ENCODE measurements at places on chromosomes 2 and 18.

GRCh38 chr2:55976681-55977080 is 53.1 kb upstream of the EFEMP1 start:
- no peak for DNase-seq

GRCh38 chr2:133591164-133591563 is 22.9 kb upstream of the NCKAP5 start:
- no peak for DNase-seq

- DNase-seq = no peak
Measured at GRCh38 chr2:179049203-179049545, 763 bp downstream of the CCDC141 start.

GRCh38 chr18:73841661-73842060 is 306.0 kb downstream of the FBXO15 start:
- no peak for DNase-seq

- no peak for DNase-seq
Measured at GRCh38 chr2:186822323-186822722, 26.6 kb downstream of the ZSWIM2 start.

- no peak for DNase-seq
Measured at GRCh38 chr2:41379496-41380221, 668.2 kb upstream of the PKDCC start.

DNA sequence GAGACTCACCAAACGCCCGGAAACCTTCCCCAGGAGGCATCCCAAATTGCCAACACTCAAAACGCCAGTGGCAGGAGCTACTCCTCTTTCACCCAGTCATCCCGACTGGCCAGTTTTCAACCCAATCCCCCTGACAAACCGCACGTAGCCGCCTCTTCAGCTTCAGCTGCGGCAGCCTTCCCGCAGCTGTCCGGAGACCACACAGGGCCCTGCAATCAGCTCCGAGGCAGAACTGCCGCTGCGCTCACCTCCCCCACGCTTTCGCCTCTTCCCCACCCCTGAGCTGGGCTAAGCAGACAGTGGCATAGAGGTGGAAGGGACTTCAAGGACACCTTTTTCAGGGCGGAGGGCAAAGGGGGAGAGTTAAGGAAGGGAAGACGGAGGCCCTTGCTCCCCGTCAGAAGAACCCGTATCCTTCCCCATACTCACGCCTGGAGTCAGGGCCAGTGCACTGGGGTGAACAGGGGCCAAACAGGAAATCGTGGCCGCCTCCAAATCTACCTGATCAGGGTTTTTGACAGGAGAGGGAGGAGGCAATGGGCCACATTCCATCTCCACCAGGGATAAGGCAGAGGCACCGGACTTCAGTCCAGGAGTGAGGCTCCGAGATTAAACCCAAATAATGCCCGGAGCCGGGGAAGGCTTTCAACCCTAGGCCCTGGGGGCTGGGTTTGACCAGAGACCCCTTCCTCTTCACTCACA is 16.9 kb downstream of the CYP26B1 start:
- no peak for DNase-seq

DNA sequence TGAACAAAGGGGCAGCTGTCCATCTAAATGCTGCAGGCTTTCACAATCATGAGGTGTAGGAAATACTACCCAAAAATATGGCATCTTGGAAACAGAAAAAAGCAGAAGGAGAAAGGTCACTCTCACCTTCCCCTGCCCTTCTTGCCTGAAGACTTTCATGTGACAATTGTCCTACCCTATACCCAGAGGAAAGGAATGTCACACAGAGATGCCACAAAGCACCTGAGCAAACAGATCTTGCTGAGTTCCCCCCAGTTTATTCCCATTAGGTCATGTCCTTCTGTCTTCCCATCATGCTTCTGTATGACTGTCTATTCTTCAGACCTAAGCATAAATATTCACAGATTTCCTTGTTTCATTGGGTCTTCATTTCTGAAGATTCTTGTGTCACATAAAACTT is 116.6 kb upstream of the MSH6 start:
- DNase-seq = no peak

DNA sequence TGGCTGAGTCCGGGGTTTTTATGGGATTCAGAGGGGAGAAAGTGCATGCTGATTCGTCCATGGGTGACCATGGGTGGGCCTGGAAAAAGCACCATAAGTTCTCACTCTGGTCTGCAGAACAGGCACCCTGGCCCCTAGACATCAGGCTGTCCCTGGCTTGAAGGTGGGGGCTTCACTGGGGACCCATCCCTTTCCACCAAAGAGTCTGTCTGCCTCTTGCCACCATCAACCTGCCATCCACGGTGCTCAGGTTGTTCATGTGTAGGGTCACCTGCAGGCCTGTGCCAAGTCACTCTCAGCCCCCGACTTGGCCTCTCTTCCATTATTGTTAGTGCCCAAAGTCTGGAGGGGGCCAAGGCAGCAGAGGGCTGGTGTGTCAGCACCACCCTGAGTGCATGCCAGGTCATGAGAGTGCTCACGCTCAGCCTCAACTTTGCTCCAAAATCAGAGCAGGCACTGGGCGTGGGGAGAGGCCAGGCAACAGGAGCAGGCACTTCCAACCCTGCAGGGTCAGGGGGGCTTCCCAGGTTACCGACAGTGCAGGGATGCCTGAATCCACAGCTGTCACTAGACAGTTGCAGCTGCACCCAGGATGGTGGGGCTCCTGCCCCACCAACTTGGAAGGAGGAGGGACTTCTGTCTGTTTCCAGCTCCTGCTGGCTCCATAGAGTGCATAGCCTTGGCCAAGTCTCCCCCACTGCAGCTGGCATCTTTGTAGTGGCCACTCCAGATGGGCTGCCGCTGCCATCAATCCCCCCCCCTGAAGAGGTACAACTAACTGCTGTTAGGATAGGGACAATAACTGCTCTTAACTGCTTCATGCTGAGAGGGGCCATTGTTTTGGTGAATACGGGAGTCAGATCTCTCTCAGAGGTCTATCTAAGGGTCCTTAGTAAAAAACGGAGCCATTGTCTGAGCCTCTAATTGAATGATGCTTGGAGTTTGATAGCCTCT is 209.3 kb downstream of the AKAIN1 start:
- no peak for DNase-seq

GRCh38 chr2:97011977-97012569 is 25.7 kb upstream of the FAM178B start:
- DNase-seq = no peak

DNA sequence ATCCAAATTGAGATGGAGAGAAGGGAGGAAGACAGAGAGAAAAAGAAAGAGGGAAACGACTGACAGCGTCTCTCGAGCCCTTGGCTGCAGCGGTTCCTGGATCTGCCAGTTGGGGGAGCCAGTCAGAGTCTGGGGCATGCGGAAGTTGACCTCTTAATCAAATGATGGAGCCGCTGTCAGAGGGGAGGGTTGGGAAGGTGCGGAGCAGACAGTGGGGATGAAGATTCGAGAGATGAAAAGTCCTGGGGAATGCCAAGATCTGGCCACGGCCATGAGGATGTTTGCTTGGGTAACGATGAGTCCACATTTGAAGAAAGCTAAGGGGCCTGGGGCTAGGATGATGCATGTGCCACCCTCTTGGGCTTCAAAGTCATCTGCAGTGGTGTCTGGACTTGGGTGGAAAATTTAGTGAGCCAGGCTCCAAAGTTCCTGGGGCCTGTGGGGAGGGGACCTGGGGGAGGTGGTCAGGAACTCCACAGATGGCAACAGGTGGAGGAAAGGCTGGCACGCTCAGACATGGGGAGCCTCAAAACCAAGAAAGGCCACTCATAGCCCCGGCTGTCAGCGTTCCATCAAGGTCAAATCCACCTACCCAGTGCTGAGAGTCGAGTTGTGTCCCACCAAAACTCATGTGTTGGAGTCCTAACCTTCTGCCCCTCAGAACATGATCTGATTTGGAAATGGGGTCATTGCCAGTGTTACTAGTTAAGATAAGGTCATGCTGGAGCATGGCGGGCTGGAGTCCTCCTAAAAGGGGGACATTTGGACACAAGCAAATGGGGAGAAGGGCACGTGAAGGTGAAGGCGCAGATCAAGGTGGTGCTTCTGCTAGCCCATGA is 200.1 kb downstream of the NDUFA10 start:
- no peak for DNase-seq

DNA sequence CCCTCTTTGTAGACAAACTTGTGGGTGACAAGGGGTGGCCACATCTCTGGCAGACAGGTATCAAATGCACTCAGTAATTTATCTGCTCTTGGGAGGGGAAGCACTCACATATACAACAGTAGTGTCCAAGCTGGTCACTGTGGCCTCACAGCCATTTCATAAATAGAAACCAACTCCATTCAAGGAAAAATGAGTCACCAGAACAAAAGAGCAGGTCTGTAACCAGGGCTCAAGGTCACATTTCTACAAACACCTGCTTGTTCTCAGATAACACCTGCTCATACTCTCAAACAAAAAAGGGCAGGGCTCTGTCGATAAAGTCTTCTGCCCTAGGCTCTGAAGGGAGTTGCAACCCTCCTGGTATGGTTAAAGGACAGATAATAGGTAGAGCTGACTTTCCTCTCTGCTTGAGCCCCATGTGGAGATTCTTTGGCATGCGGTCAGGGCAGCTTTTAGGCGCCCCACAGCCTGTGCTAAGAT is 459.0 kb downstream of the BCL11A start:
- no peak for DNase-seq

DNA sequence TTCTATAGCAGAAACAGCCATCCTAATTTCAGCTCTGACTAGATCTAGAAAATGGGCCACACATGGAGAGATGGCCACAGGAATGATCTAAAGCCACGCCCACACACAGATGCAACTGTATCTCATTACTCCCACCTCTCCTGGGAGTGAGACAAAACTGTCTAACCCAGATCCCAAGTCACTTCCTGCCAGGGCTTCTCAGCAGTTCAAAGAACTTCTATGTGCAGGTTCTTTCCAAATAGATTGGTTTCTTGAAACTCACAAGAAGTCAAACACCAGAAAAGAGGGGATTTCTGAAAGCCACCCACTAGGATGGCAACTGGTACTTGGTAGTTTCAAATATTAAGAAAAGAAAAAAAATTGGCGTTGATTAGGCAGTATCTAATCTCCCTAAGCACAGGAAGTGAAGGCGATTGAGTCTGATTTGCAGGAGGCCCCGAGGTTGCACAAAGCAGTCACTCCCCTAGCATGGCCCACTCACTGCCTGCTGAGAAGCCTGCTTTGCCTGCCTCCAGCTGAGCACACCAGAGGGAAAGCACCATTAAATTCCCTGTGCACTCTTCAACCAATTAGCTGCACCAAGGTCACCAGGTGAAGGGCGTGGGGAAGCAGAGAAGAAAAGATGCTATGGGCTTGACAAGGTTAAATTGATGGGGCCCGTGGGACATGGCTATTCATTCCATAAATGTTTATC is 51.1 kb downstream of the PAPOLG start:
- peak; percentile 58 for DNase-seq

DNA sequence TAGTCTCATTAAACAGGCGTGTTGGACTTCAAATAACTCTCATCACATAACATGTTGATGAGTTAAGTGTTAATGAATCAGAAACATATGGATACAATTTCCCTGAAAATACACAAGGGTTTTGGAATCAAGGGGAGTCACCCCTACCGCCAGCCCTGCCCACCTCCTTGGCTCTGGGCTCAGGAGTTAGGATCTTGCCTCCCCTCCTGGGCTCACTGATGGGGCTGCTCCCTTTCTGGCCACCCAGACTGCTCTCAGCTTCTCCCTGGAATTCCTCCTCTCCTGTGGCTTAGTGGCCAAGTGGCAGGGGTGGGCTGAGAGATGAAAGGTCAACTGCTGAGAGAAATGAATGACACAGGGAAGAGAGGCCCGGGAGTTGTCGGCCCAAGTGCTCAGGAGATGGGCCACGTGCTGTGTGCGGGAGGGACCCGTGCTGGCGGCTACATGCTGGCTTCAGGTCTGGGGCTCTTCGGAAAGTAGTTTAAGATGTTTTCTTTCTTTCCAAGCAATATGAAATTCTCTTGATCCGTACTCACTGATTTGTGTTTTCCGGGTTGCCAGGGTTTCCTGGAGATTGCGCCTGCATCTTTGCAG is 55.8 kb upstream of the TNP1 start:
- no peak for DNase-seq

DNA sequence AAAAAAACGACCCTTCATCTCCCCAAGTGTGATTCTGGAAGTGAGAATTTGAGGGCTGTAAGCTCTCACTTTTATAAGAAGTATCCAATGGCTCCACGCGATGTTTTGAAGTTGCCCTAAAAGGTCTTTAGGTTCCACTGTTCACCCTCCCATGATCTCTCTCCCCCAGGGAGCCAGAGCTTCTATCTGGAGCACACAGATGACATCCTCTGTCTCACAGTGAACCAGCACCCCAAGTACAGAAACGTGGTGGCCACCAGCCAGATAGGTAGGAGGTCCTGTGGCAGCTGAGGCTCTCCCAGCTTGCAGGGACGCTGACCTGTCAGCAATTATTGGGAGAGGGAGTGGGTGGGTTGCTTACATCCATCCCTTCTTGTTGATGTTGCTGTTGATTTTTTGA is 97.8 kb downstream of the RTN4 start:
- DNase-seq = no peak

DNA sequence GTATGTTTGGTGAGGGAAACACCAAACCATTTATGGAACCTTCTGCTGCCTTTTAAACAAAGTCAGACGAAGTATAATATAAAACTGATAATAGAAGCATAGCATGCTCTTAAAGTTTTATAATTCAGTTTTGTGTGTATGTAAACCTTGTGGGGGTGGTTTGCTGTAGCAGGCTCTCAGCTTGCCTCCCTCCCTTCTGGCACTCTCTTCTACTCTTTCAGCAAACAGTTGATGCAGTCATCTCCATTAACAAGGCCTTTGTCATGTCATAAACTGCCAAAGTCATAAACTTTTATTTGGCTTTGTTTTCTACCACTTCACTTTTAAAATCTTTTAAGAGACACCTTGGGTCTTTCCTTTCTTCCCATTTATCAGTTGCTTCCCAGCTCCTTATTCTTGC is 448.2 kb upstream of the SETBP1 start:
- no peak for DNase-seq

GRCh38 chr18:4074647-4075046 is 380.5 kb downstream of the DLGAP1 start:
- DNase-seq = no peak

DNA sequence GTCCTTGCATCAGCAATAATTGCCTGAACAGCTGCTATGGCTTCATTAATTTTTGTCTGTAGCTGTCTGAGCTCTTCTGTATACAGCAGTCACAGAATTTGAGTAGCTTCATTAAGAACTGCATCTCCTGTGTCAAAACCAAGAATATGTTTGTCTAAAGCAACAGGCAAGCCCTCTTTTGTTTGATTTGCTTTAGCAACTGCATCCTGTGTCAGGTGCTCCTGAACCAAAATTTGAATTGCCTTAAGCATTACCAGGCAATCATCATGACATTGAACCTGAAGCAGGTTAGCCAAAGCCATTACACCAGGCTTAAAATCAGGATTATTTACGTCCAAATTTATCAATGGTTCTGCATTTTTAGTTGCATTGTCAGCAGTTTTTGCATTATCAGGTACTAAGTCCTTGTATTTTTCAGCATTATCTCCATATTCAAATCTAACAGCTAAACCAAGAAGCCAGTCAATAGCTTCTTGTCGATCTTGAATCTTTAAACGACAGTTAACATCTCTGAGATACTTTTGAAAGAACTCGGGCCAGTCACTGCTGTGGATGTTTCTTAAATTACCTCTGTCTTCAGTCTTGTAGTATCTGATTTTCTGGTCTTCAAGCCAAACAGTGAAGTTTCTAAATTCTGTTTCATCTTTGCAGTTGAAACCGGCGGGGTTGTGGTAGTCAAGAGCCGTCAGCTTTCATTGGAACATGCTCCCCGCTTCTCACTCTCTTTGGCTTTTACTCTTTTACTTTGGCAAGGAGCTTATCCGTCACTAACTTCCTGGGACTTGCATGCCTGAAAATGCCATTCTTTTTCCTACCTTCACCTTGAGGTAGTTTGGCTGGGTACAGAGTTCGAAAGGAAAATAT is 42.2 kb downstream of the MERTK start:
- no peak for DNase-seq
